ENCODE measurements at places on chromosomes 12 and 14.

- no peak for DNase-seq
Measured at GRCh38 chr12:87814625-87815024, 214.6 kb downstream of the C12orf50 start.

DNA sequence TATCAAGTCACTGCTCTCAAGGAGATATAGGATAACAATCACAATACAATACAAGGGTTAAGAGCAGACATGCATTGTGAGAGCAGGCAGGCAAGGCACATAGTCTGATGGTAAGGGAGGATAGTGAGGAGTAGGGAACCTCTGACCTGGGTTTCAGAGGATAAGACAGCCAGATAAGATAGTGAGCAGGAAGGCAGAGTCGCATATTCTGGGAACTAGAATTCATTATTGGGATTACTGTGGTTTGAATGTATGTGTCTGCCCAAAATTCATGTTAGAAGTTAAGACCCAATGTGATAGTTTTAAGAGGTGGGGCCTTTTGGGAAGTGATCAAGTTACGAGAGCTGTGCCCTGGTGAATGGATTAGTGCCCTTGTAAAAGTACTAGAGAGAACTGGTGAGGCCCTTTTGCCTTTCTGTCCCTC, 14.4 kb upstream of the ATF1 start:
- DNase-seq = no peak

- no peak for DNase-seq
Measured at GRCh38 chr12:122610911-122611310, 83.9 kb downstream of the KNTC1 start.

- DNase-seq = no peak
Measured at GRCh38 chr12:47414511-47414910, 291.3 kb downstream of the RPAP3 start.

- no peak for DNase-seq
Measured at GRCh38 chr12:120367233-120367923, 1.6 kb downstream of the MSI1 start.

GRCh38 chr14:103031566-103031911, 25.8 kb downstream of the CDC42BPB start:
- no peak for DNase-seq

GRCh38 chr14:58942516-58942915, 246.0 kb upstream of the DAAM1 start:
- no peak for DNase-seq

DNA sequence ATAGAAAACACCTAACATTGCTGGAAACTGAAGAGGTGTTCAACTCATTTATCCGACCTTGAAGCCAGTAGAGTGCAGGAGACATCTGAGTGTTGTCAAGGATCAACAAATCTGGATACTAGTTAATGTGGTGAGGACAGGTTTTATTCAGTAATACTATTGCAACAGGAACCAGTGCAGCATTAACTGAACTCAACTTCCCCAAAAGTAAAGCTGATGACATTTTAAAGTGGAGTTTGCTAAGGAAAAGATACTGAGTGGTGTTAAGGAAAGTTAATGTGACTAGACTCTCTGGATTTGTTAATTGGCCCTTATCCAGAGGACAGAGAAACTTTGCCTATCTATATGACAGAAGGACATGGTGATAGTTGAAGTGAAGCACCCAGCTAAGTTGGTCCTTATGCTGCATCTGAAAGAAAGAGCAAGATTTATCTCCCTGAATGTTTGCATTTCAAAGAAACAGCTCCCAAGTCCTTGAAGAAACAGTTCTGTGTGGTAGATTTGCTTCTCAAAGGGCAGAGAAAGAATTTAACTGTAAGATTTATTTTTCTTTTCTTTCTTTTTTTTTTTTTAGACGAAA, 1.2 kb upstream of the CLEC7A start:
- DNase-seq = no peak

DNA sequence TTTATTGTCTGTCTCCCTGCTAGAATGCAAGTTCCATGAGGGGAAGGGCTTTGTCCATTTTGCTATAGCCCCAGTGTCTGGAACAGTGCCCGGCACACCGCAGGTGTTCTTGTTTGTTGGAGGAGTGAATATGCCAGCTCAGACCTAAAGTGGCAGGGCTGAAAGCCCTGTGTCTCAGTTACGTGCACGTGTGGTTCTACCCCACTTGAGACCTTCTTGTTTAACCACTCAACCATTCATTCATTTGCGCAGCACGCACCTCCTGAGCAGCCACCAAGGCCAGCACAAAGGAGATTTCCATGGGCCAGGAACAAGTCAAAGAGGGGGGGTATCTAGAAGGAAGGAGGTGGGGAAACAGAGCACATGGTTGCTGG, 338.0 kb upstream of the FKBP4 start:
- DNase-seq = no peak

DNA sequence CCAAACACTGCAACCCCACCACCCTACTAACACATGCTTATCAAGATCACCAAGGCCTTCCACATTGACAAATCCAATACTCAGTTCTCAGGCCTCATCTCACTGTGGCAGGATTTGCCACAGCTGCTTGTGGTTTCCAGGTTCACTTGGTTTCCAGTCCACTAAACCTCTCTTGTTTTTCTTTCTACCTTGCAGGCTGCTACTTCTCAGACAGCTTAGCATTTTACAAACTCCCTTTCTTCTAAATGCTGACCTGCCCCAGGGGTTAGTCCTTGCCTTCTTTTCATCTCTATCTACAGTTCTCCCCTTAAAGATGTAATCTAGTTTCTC, 84.1 kb downstream of the BCAT1 start:
- DNase-seq = no peak

- peak; percentile 14 for DNase-seq
Measured at GRCh38 chr14:89617481-89618329, 200.7 kb upstream of the FOXN3 start.

DNA sequence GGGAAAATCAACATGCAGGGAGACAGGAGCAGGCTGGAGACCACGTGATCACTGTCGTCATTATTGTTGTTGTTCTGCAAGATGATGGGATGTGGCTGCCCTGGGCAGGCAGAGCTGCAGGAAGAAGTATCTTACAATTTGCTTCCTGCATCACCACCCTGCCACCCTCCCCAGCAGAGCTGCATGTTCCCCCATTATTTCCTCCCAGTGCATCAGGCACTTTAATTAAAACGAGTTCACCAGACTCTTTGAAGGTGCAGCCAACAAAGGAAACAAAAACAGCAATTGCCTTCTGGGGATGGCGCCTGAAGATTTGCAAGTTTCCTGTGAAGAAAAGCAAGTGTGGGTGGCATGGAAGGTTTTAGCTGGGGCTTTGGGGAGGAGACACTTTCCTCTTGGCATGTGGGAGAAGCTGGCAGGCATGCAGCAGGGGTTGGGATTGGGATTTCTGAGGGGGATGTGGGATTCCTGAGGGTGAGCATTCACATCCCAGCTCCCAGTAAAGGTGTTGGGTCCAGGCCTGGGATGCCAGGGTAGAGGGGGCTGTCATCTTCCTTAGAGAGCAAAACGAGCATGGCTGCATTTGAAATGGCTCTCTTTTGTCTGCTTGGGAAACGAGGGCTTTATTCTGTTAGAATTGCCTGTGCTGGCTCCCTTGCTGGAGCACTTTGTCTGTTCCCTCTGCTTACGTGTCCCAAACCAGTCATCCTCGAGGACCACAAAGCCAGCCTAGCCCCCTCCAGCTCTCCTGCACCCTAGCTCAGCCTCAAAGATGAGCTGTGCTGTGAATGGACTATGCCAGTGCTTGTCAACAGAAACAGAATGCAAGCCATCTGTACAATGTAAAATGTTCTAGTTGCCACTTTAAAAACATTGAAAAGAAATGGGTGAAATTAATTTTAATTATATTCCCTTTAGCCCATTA, 11.5 kb upstream of the C14orf132 start:
- DNase-seq = no peak

DNA sequence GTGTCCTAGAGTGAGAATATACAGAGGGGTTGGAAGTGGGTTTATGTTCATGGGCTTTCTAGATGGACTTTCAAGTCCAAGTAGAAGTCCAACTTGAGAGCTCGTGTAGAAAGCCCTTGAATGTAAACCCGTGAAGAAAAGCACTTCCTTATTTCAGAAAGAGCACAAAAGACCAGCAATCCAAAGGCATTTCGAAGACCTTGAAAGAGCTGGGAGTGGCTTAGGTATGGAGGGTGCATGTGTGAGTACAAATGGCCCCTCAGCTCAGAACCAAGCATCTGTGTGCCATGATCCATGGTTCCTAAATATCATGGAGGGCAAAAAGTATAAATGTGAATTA, 160.7 kb downstream of the ETV6 start:
- DNase-seq = no peak

GRCh38 chr12:132278401-132279183, 50.8 kb downstream of the GALNT9 start:
- no peak for DNase-seq

DNA sequence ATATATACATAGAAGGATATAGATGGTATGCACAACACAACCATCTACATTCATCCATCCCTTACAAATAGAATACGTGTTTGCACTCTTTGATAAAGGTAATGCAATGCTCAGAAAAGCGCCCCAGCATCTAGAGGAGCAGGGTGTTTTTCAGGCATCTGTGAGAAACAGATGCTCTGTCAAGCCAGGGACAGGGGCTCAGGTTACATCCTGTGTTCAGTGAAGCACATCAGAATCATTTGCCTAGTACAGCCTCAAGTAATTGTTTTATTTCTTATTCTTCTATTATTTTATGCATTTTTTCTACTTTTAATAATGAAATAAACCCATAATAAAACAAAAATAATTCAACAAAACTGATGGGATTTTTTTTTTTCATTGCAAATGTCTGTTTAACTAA, 50.5 kb upstream of the HIF1A start:
- DNase-seq = no peak

All from GM04503 (cell line).